ENCODE measurements at places on chromosomes 1 and 21.

DNA sequence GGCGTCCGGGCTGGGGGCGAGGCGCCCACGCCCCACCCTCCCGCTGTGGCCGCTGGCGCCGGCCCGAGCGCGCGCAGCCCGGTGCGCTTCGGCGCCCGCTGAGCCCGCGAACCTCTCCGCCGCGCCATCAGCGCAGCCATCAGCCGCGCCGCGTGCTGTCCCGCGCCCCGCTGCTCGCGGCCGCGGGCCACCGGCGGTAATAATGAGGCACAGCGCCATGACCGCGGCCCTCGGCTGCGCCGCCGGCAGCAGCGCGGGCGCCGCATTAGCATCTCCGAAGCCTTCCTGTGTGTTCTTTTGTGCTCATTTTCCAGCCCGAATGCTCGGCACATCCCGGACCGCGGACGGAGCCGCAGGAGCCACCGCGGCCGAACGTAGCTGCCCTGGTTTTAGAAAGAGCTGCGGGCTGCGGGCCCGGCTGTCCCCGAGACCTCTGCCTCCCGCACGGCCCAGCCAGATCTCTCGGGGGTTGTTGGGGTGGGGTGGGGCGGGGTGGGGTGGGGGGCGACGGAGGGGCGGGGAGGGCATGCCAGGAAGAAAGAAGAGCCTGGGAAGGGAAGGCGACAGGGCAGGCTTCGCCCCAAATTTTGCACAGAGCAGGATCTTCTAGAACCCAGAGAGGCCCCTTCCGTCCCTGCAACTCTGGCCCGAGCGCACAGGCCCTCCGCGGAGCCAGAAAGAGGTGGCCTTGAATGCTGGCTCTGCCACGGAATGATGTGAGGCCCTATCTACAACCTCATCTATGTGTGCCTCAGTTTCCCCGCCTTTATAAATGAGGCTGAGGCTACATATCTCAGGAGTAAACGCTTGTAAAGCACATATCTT, 55.3 kb downstream of the RRAGC start:
- DNase-seq, result peak; percentile 7

DNA sequence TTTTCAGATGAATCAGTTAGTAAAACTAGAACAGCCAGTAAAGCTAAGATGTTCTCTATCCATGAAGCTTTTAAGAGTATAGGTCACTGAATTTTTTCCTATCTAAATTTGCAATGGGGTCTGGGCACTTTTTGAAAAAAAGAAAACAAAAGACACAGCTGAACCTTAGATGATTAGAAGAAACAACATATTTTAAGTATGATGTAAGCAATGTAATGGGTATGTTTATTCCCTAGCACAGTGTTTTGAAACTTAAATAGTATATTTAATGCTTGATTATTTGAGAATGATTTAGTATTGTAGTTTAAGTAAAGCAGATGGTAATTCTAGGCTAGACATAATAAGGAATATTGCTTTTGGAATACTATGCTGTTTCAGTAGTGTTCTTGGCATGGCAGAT, 36.2 kb downstream of the KCTD3 start:
- DNase-seq, result peak; percentile 9

DNA sequence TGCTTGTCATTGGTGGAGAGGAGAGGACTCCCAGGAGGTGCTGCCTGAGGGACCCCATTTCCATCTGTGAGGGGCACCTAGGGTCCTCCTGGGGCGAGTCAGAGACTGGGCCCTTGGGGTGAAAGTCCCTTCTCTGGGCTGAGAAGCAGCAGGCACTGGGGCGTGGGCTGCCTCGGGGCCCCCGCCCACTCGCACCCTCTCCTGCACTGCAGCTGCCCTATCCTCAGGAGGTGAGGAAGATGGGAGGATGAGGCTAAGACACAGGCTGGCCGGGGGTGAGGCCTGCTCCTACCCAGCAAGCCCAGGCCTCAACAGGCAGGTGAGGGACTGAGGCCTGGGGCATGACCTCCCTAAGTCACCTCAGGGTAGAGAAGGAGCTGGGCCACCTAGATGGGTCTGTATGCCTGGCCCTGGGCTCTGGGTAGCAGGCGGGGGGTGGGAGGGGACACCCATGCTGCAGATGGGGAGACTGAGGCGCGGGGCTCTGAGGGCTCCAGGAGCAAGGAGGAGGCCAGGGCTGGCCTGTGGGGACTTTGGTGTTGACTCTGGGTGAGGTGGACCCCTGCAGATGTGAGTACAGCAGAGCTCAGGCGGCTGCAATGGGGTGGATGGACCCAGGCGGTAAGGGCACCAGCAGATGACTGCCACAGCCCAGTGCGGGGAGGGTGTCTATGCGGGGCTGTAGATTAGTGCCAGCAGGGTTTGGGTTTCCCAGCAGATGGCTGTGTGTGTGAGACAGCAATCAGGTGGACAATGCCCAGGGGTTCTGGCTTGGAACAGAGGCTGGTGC, 10.4 kb upstream of the ZNF669 start:
- DNase-seq, result no peak

GRCh38 chr1:186983327-186983726, 154.6 kb downstream of the PLA2G4A start:
- no peak for DNase-seq

DNA sequence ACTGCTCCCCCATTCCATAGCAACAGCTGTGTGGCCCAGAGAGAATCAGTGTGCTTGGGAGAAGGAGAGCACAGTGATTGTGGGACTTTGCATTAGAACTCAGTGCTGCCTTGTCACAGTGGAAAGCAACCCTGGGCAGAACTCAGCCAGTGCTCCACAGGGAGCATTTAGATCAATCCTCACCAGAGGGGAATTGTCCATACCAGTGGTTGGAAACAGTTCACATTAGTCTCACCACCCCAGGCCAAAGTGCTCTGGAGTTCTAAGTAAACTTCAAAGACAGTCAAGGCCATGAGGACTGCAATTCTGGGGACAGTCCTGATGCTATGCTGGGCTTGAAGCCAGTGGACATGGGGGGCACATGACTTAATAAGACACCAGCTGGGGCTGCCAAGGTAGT, 12.9 kb upstream of the SMAP2 start:
- no peak for DNase-seq

DNA sequence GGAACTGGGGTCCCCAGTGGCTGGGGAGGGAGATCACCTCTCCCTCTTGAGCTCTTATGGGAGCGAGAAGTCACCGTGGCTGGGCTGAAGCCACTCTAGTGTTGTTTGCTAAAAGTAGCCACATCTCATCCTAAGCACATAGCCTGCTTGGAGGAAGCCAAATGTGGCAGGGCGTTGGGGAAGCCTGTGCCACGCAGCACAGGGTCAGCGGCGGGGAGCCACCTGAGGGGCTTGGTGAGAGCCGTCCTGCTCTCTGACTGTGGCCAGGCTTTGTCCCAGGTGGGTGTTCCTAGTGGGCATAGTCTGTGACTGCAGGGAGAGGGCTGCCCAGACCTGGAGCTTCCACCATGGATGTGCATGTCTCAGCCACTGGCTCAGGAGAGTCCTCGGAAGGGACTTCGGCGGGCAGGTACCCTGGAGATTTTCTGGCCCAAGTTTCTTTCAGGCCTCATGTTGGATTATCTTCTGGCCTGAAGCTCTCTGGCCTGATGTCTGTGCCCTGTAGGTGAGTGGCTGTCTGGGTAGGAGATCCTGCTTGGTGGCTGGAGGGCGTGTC, 38.9 kb downstream of the MORN1 start:
- no peak for DNase-seq

GRCh38 chr1:37948166-37948565, 1.3 kb upstream of the INPP5B start:
- DNase-seq, result no peak

- no peak for DNase-seq
Observed at GRCh38 chr1:165755393-165756010, 13.2 kb downstream of the TMCO1 start.

- peak; percentile 61 for DNase-seq
Observed at GRCh38 chr1:148315071-148315811, 163.2 kb upstream of the NBPF11 start.

DNA sequence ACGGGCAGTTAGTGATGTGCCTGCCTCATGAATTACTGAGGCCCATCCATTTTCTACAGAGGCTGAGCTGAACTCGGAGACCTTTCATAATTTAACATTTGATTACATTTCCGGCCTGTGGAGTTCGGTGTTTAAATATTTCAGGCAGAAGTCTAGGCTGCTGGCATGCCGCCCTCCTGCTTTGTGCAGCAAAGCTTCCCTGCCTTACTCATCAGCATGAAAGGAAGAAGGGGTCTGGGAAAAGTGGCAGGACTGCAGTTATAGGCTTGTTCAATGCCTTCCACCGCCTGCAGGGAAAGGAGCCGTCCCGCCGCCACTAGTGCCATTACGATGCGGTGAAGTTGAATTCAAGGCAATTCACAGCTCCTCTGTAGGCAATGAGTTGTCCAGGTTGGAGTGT, 527.9 kb downstream of the NPHP4 start:
- DNase-seq, result no peak

DNA sequence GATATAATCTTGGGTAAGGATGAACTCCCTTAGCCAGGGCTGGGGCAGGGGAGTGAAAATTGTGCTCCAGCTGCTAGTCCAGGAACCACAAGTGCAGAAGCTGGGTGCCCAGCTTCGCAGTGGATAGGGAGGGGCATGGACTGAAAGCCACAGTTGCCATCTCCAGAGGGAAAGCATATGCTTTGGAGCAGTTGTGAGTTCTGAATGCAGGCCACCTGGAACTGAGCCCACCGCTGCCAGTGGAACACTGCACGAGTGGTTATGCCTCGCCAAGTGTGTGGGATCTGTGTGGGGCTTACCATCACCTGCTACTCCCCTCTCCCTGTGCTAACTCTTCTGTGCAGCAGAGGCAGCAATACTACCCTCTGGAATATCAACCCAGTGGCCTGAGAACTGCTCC, 158.4 kb upstream of the DPT start:
- no peak for DNase-seq

- DNase-seq, result no peak
Observed at GRCh38 chr21:42223826-42224575, 5.1 kb downstream of the ABCG1 start.
